ENCODE measurements at places on chromosomes 12 and 14.

DNA sequence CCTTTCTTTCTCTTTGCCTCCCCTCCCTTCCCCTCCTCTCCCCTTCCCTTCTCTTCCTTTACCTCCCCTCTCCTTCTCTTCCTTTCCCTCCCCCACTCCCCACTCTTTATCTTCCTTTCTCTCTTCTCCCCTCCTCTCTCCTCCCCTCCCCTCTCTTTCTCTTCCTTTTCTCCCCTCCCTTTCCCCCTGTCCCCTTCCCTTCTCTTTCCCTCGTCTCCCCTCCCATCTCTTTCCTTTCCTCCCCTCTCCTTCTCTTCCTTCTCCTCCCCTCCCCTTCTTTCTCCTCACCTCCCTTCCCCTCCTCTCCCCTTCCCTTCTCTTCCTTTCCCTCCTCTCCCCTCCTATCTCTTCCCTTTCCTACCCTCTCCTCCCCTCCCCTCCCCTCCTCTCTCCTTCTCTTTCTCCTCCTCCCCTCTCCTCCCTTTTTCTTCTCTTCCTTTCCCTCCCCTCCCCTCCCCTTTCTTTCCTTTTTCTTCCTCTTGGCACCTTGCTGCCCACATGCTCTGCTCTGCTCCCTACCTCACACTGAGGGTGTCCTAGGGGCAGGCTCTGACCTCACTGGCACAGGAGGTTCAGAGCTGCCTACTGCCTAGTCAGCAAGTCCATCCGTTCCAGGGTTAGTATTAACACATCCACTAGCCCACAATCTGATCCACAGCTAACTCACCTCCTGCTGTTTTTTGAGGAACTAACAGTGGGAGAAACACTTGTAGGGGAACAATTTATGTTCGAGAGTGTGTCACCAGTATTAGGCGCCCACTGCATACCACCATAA, 101.0 kb downstream of the NUAK1 start:
- DNase-seq, result peak; percentile 19

DNA sequence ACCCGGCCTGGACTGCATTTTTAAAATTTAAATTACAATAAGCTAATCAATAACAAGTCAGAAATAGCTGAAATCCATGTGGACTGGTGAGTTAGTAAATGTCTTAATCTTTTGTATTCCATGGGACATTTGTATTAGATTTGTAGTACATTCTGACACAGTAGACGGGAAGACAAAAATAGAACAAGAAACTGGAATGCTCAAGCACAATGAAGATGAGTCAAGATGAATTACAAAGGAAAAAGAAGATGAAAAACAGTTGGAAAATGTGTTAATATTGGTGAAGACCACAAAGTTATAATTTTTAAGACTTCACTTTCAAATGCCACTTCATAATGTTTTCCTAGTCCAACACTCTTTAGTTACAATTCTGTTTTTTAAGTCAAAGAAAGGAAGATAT, 97.8 kb upstream of the FERMT2 start:
- DNase-seq, result no peak

- DNase-seq, result no peak
These were observed 9.4 kb upstream of the PRKAG1 start for GRCh38 chr12:49027846-49028555.

- no peak for DNase-seq
These were observed 17.7 kb downstream of the POP5 start for GRCh38 chr12:120563495-120563894.

- peak; percentile 28 for DNase-seq
These were observed 23.1 kb downstream of the BICDL1 start for GRCh38 chr12:120012067-120012621.

DNA sequence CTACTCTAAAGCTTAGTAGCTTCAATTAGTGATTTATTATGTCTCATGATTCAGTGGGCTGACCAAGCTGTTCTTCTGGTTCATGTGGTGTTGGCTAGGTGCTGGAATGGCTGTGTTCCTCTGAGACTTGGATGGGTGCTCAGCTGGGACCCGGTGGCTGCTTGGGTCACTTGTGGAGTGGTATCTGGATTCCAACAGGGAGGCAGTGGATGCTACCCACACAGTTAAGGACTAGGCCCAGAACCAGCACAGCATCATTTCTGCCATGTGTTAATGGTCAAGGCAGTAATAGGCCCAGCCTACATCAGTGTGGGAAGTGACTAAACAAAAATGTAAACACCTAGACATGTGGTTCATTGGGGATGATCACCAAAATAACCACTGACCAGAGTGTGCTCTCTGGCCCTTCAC, 72.2 kb downstream of the FGD4 start:
- DNase-seq, result no peak

- no peak for DNase-seq
These were observed 222.4 kb upstream of the AMIGO2 start for GRCh38 chr12:47302111-47302671.

- DNase-seq, result no peak
These were observed 62.1 kb upstream of the HECTD1 start for GRCh38 chr14:31269634-31270195.

- DNase-seq, result peak; percentile 67
These were observed 46.7 kb downstream of the TESC start for GRCh38 chr12:117052386-117053049.

- no peak for DNase-seq
These were observed 271.0 kb upstream of the RTL1 start for GRCh38 chr14:101174522-101174838.

DNA sequence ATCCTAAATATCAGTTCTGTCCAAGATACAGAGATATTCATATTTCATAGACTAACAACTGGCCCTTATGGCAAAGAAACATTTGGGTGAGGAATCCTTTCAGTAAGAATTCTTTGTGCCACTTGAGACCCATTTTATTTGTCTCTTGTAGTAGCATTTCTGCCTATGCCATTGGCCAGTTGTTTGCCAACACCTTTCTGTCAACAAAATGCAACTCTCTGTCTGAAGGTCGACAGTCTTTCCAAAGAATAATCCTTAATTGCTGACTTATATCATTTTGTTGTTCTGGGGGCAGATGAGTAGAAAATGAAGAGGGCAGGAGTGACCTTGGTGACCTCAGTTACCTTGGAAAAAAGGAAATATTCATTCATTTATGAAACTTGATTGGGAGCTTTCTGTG, 10.9 kb downstream of the IFT43 start:
- DNase-seq, result no peak

DNA sequence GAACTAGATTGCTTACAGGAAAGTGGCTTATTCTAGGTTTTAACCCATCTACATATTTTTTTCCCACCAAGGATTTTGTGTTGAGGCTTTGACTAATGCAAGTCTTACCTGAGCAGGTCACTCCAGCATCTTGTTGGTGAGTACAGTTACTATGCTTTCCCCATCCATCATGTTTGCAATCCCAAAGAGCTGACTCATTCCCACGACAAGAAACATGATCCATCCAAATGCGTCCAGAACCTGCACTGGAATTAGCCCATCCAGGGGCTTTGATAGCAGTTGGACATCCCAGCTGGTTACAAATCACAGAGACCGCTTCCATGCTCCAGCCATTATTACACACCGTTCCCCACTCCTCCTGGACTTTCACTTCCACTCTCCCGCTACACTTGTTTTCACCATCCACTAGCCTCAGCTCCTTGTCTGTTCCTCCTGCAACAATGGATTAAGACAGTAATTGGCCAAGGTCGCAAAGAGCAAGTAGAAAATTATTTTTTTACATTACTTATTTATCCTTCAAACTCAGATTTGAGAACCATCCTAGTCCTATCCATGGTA, 2.5 kb downstream of the CD163 start:
- DNase-seq, result no peak

- DNase-seq, result peak; percentile 78
These were observed 40.5 kb downstream of the TSPAN11 start for GRCh38 chr12:30967026-30967425.

- no peak for DNase-seq
These were observed 67.7 kb upstream of the CPM start for GRCh38 chr12:69000540-69001243.

GRCh38 chr14:105761842-105762241, 235.5 kb downstream of the TMEM121 start:
- DNase-seq, result no peak

DNA sequence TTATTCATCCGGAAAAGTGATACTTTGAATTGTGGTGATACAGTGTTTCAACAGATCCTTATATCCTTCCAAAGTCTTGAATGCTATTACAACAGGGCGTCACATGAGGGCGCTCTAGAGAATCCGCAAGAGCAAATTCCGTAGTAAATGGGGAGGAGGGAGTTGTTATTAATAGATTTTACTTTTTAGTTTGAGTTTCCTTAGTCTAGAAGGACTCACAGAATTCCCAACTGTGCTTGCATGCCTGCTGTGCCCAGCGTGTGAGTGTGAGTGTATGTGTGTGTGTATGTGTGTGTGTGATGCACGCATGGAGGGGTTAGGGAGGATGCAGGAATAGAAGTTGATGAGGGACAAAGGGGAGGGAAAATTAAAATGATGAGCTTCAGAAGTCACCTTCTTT, 375.3 kb downstream of the C12orf75 start:
- peak; percentile 57 for DNase-seq

- no peak for DNase-seq
These were observed 240.6 kb downstream of the RAD51B start for GRCh38 chr14:68060198-68060597.

DNA sequence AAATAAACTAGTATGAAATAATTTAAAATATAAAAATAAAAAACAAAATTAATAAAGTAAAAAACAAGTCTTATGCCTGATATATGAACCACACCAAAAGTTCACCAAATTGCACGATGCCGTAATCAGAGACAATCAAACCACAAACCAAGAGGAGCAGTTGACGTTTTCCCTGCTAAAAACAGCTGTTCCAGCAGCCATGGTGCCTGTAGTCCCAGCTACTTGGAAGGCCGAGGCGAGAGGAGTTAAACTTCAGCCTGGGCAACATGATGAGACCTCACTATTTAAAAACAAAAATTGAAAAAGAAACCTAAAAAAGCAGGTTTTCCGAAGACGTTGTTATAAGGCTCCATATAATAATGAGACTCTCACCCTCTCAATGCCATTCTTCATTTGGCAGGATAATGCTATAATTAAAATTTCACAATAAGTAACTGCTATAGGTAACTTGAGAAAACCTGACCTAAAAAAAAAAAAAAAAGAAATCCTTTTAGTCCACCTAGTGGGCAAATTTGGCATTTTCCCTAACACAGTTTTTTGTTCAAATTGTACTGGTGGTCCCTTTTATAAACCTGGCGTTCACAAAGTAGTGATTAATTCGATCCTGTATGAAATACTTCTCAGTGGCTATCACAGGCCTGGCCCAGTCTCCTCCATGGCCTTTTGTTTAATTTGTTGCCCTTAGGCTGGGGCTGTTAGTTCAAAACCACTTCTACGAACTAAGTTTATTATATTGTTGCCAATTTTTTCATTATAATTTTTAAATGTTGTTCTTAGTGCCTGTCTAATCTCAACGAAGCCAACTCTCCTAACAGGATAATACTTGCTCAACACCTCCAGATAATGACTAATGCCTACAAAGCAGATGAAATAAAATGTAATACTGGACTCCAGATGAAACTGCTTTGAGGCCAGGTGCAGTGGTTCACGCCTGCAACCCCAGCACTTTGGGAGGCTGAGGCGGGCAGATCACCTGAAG, 62.1 kb downstream of the TNFAIP2 start:
- peak; percentile 52 for DNase-seq

DNA sequence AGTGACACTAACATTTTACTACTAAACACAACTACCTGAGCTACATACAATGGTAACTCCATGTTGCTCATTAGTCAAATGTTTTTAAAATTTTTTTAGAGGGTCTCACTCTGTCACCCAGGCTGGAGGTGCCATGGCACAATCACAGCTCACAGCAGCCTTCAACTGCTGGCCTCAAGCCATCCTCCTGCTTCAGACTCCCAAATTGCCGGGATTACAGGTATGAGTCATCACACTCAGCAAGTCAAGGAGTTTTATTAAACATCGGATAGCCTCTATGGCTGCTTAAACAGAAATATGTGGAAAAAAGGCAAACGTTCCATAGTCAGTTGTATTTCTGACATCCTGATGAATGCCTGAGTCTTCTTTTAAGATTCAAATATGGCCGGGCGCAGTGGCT, 11.1 kb upstream of the NPFF start:
- no peak for DNase-seq

GRCh38 chr12:69189378-69189978, 49.9 kb upstream of the CPSF6 start:
- DNase-seq, result peak; percentile 16

DNA sequence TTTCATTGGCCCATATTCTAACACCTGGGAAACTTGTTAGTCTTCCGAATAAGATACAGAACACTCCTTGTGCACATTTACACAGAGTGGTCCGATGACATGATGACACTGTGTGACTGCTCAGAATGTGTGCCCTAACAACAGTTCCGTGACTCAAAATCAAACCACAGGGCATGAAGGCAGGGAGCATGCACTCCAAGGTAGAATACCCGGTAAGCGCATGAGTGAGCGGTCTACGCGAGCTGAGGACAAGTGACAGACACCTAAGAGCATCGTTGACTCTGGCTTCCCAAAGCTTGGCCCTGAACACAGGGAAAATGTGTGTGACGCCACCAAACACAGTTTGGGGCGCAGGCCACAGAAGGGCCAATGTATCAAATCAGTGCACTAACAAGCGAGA, 18.6 kb downstream of the CLIP1 start:
- no peak for DNase-seq

DNA sequence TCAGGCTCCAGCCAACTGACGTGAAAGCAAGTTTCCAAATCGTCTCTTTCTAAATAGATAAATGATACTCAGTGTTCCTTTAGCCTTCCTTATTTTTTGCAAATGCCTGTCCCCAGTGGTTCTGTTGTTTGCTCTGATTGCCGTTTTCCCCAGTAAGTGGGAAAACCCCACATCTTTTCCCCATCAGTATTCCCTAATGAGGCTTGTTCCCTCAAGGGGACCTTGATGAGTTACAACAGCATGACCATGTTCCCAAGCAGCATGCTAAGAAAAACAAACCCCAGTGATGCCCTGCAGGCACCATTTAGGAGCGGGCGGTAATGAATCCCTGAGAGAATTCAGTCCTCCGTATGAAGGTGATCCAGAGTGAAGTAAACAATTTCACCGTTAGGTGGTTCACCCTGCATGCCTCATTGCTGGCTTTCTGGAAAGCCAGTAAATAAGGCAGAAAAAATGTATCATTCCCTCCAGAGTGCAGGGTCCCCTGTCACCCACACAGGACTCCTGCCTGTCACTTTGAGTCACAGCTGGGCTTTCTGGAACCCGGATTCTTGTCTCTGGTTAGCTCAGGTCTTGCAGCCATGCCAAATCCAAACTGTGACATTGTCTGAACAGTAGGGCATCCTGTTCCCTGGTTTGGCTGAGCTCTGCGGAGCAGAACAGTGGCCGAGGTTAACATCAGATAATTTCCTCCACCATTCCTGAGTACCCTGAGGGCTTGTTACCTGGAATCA, 222.6 kb downstream of the RGS6 start:
- DNase-seq, result no peak

All from NCI-H82 (cell line).